ENCODE measurements at places on chromosomes 3 and 15.
A peak's percentile ranks its signal among the peaks of the same experiment; 100 is the strongest.

DNA sequence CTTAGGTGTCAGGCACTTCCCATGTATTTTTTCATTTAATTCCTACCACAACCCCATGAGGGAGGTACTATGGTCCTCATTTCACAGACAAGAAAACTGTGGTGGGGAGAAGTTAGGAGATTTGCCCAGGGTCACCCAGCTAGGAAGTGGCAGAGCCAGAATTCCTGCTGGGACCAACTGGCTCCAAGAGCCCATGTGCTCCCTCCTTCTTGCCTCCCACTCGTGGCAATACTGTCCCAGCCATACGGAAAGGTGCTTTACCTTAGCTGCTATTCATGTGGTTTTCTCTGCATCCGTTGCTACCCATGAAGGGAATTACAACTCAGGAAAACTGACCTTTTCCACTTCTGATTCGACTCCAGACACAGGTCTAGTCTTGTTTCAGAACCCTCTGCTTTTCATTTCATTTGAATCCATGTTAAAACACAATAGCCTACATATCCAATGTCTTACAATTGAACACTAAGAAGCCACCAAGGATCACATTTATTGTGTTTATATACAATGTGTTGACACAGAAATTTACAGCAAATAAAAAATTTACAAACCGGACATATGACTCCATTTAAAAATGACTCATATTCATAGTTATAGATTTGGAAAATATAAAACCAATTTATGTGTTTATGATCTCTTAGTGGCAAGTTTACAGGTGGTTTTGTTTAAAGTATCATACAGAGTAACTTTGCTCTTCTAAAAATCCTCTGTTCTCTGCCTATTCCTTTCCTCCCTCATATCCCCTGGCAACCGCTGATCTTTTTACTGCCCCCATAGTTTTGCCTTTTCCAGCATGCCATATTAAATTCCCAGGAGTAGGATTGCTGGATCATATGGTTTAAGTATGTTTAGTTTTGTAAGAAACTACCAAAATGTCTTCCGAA lies 58.8 kb downstream of the BTD start:
- peak; percentile 60 for DNase-seq

GRCh38 chr3:30646181-30646876 lies 39.9 kb downstream of the TGFBR2 start:
- DNase-seq, result no peak

- DNase-seq, result no peak
These were observed 53.4 kb downstream of the UMPS start for GRCh38 chr3:124783696-124784095.

- DNase-seq, result no peak
These were observed 66.0 kb downstream of the VPS13C start for GRCh38 chr15:61994216-61994615.

GRCh38 chr3:147431751-147432150 lies 22.6 kb downstream of the ZIC1 start:
- DNase-seq, result no peak

DNA sequence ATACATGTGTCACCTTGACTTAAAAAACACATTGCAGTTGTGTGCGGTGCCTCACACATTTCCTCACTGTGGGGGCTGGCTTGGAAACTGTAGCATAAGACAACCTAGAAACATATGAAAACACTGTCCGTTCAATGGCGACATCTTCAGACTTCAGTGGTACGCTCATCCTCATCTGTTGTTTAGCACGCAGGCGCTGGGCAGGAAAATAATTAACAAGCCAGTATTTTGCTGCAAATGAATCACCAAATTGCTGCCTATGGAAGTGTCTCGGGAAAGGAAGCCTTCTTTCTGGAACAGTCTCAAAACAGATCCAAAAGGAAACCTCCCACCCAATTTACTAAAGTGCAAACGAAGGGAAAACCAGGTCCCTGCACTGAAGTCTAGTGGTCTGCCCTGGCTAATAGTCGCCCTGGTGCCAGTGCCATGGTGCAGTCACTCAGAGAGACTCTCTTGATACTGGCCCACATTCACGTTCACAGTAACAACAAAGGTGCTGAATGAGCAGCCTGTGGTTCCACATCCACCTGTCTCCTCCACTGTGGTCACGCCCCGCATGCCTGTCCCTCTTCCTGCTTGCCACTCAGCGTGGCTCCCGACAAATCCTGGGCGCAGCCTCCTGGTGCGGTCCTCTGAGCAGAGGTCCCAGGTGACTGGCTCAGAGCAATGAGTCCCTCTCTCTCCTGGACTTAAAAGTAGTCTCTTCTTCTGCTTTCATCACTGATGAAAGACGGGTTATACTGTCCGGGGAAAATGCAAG lies 35.6 kb upstream of the MUC13 start:
- peak; percentile 62 for DNase-seq

- DNase-seq, result no peak
These were observed 15.8 kb upstream of the TMPRSS7 start for GRCh38 chr3:112018712-112019111.

DNA sequence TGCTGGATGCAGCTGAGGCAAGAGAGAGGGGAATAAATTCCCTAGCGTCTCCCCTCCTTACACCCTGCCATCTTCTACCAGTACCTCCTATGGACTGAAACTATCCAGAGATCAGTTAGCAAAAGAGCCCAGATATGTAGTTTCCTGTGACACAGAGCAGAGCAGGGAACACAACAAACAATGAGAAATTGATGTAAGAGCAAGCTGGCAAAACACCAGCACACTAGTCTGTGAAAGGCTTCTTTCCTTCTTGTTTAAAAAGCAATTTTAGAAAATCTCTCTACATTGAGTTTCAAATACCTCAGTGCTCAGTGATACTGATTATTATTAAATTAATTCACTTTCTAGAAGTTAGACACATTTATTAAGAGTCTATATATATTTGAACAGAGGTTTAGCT lies 215.6 kb upstream of the AZI2 start:
- DNase-seq, result no peak

DNA sequence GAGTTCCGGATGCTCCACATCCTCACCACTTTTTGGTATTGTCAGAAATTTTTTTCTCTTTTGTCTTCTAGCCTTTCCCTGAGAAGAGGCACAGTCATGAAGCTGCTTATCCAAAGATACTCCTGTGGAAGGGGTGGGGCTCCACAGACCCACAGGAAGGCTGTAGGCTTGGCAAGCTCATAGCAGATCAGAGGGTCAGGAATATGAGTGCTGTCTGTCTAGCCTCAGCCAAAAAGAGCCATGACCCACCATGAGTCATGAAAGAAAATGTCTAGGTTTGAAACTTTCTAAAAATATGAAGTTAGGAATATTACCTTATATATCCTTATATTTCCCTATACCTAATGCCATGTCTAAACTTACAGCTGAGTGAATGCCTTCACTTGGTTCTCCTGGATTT lies 118.2 kb upstream of the THBS1 start:
- DNase-seq, result no peak

DNA sequence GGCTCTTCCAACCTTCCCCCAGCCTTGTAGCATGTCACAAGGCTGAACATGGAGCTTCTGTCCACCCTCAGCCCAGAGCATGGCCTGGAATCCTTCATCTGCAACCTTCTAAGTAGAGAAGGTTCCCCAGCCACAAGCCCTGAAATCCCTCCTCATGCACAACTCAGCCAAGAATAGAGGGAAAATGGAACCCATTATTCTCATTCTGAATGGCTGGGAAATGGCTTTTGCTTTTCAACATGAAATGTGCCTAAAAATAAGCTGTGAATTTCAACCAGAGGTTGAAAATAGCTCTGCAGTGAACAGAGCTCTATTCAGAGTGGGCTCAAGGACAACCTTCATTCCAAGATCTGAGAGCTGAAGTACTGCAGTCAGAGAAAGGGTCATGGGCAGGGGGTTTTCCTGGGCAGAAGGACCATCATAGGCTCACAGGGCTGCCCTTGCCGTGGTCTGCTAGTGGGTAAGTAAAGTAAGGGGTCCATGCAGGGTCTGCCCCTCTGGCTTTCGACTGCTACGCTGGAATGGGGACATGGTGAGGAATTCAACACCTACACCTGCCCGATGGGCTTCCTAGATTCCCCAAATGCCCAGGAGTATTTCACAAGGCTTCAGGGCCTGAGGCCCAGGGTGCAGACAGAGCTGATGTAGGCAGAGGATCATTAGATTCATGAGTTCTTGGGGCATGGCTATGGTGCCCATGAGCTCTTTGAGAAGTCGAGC lies 35.9 kb downstream of the POC1A start:
- no peak for DNase-seq

- peak; percentile 94 for DNase-seq
These were observed 940 bp upstream of the ACY1 start for GRCh38 chr3:51982352-51982837.

DNA sequence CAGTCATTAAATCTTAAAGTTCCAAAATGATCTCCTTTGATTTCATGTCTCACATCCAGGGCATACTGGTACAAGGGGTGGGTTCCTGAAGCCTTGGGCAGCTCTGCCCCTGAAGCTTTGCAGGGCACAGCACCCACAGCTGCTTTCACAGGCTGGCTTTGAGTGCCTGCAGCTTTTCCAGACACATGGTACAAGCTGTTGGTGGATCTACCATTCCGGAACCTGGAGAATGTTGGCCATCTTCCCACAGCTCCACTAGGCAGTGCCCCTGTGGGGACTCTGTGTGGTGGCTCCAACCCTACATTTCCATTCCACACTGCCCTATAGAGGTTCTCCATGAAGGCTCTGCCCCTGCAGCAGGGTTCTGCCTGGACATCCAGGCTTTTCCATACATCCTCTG lies 211.1 kb upstream of the THBS1 start:
- no peak for DNase-seq

GRCh38 chr15:57118013-57118799 lies 199.8 kb downstream of the TCF12 start:
- DNase-seq, result peak; percentile 5

DNA sequence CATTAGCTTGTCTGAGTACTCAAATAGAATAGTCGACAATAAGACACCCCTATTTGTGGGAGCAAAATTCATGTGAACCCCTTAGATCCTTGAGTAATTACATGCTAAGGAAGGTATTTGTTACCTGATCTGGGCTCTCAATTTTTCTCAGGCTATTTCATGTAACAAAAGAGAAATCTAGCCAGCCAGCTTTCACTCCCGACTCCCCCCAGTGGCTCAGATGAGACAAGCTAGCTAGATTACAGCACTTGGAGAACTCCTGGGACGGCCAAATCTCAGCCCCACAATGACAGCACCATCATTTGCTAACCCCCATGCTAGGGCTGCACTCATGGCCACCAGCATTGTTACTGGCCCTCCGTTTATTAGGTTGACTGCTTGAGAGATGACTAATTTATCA lies 41.3 kb downstream of the GLDN start:
- DNase-seq, result peak; percentile 28

- DNase-seq, result no peak
These were observed 135.8 kb upstream of the HACD2 start for GRCh38 chr3:123720638-123721037.
